HFFc6 (cell line): ENCODE measurements at places on chromosomes 6 and 20.
A peak's percentile ranks its signal among the peaks of the same experiment; 100 is the strongest.

GRCh38 chr6:13253272-13253671, 75.1 kb downstream of the TBC1D7 start:
- DNase-seq, result no peak

- no peak for DNase-seq
Measured at GRCh38 chr20:6718662-6719368, 48.7 kb upstream of the BMP2 start.

- no peak for DNase-seq
Measured at GRCh38 chr6:119908157-119908556, 558.6 kb upstream of the MAN1A1 start.

GRCh38 chr6:103875221-103875620, 984.5 kb downstream of the HACE1 start:
- DNase-seq, result no peak

DNA sequence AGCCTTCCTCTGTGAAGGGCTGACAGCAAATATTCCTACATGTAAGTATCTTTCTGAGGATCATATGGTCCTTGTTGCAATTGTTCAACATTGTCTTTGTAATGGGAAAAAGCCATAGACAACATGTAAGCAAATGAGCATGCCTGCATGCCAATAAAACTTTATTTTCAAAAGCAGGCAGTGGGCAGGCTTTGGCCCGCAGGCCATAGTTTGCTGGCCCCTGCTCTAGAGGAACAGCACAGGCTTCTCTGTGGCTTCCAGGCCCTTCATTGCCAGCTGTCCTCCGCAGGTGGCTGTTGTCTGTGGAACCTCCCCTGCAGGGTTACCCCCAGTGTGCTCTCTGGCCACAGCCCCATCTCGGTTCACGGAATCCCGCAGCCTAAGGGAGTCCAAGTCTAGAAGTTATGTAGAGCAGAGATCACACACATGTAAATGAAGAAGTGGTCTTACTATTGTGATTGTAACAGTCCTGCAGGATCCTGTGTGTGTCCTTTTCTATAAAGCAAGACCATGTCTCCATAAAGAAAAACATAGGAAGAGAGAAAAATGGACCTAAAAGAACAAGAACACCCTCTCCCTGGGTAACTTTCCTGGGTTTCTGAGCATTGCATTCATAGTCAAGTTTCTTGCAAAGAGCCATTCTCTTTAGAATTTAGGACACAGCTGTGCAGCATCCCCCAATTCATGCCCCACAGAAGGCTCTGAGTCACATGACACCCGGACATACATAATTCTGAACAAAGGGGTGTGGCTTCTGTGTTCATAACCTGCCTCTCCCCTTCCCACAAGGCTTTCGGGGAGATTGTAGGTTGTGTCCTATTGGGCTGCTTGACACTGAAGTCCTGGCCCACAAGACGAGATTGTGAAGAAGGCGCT, 10.0 kb downstream of the UNC93A start:
- DNase-seq, result no peak

- peak; percentile 53 for DNase-seq
Measured at GRCh38 chr20:53869466-53870258, 200.7 kb downstream of the BCAS1 start.

- no peak for DNase-seq
Measured at GRCh38 chr20:16411361-16411760, 161.9 kb downstream of the KIF16B start.

- DNase-seq, result no peak
Measured at GRCh38 chr6:13355999-13356785, 27.9 kb upstream of the TBC1D7 start.

DNA sequence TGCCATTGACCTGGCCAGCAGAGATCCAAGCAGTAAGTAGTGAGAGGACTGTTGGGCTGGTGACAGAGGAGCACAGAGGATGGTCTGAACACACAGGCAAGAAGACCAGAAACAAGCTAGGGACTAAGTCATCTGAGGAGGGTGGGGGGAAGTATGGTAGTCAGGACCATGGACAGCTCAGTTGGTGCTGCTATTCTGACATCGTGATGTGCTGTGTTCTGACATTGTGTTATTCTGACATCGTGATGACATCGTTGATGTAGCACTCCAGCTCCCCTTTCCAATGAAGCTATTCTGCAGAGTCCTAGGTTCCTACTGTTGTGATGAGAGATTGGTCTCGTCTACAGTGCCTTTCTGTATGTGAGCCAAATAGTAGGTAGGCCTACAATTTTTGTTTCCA, 28.7 kb downstream of the CFAP206 start:
- peak; percentile 26 for DNase-seq

DNA sequence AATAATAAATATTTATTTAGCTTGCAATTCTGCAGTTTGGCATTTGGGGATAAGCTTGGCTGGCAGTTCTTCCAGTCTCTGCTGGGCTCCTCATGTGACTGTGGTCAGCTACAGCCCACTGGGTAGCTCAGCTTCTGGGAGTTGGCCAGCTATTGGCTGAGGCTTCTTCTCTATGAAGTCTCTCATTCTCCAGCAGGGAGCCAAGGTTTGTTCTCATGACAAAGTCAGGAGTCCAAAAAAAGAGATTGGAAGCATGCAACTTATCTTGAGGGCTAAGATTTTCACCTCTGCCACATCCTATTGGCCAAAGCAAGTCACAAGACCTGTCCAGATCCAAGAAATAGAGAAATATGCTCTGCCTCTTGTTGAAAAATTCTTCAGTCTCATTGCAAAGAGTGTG, 94.6 kb downstream of the SNAP25 start:
- no peak for DNase-seq

- no peak for DNase-seq
Measured at GRCh38 chr20:47117371-47117770, 222.7 kb downstream of the EYA2 start.
